ENCODE measurements at places on chromosomes 1 and 21.
A peak's percentile ranks its signal among the peaks of the same experiment; 100 is the strongest.

DNA sequence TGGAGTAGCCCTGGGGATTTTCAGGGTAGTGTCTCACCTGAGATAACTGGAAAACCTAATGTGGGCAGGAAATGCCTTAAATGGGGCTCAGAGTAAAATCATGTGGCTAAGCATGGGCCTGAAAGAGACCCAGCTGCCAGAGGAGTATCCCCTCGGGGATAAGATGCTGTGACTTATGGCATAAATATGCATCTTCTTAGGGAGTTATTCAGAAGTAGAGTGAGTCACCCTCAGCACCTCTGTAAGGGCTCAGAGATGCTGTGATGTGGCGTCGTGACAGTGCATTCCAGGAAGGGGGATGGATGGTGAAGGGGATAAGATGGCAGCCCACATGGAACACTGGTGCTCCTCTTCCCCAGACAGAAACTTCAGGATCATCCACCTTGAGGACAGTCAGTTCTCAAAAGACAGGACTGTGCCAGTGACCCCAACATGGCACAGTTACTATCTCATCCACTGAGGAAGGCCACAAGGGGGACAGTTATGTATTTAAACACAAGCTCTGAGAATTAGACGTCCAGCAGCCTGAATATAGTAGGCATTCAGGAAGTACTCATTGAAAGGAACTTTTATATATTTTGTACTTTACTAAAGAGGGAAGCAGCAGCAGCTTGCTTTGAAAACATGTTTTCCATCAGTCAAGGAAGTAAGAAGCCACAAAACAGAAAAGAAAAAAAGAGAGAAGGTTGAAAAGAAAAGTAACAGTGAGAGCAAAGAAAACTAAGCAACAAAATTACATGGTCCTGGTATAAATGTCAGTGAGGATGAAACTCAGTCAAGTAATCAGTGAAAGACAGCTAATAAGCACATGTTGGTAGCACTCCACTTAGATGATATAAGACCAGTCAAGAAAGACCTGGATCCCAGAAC, 8.3 kb downstream of the IL24 start:
- DNase-seq: no peak

DNA sequence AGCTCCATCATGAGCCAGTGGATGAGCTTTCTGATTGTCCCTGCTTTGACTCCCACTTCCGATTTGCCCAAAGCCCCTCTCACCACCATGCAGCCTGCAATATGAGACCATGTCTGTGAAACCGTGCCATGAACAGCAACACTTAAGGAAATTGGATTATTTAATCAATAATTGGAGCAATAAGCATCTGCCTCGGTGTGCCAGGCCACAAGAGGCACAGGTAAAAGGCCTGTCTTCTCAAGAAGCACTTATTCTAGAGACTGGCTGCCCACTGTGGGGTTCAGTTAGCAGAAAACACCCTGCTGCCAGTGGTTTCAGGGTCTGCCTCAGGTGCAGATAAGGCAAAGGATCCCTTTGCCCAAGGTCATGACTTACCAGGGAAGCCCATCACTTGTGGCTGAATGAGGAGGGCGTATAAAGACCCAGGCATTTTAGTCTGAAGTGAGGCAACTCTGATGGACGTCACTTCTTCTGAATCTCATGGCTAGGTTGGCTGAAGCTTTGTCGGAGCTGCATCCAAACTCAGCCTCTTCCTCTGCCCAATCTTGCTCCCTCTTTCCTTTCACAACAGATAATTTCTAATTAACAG, 7.1 kb upstream of the CHI3L2 start:
- DNase-seq: no peak

GRCh38 chr1:59577774-59578173, 237.0 kb upstream of the HOOK1 start:
- DNase-seq: no peak

GRCh38 chr1:53413175-53414001, 45.8 kb upstream of the DMRTB1 start:
- DNase-seq: peak; percentile 74

DNA sequence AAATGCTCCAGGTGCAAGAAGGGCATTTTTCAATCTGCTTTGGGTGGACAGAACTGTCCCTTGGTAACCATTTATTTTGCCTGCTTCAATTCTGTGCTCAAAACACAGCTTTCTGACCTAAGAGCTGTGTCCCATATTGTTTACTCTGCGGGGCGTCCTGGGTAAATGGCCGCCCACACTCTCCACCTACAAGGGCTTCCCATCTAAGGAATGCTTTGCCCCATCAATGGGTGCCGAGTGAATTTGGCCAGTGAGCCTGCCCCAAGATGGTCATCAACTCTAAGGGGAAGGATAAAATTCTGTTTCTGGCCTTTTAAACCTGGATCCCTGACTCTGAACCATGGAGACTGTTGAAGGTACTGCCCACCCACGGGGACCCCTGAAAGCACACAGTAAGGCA, 55.5 kb upstream of the FAM89A start:
- DNase-seq: no peak

DNA sequence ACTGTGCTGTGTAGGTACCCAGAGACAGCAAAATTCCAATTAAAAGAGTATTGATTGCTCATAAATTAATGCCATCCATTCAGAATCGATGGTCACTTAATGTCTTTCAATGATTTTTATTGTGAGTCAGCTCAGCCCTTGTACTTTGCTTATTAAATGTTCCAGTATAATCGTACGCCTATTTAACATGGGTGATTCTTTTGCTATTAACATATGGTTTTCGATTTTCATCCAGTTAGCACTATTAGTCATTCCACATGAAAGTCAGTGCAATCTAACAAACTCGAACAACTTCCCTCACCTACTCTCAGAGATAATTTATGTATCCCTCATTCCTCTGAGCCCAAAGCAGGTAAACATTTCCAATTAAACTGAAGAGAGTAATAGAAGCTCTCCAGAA, 109.6 kb upstream of the APP start:
- DNase-seq: no peak
